LHCN-M2 (cell line): ENCODE measurements at places on chromosomes 7 and 10.

GRCh38 chr10:127968659-127969058 is 61.8 kb downstream of the PTPRE start:
- DNase-seq = no peak

DNA sequence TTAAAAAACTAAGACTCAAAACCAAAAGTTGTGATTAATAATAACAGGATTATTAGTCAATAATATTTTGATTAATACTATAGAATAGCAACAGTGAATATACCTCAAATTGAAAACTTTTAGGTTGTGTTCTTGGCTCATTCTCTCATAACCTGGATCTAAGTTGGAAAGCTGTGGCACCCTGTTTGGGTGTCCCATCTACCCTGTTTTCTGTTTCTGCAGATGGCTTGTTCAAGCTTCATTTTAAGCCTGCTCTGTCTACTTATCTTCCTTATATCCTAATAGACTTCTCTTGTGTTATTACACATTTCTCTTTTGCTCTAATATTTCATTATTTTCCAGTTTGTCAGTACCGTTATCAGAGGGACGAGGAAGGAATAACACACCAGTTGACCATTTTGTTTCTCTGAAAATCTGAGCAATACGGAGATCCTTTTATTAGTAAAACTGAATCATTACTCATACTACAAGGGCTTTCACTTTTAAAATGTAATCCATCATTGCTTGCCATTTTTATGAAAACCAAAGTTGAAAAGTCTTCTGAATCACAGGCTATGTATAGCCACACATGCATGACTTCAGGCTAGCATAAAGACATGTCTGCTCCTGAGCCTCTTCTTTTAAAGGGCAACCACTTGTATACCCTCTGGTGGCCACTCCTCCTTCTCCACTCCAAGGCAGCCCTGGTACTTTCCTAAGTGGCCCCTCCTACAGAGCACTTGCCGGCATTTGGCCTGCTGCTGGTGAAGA is 22.3 kb downstream of the COX15 start:
- DNase-seq = peak; percentile 54

GRCh38 chr7:5695727-5696345 is 85.6 kb downstream of the RNF216 start:
- DNase-seq = peak; percentile 95

DNA sequence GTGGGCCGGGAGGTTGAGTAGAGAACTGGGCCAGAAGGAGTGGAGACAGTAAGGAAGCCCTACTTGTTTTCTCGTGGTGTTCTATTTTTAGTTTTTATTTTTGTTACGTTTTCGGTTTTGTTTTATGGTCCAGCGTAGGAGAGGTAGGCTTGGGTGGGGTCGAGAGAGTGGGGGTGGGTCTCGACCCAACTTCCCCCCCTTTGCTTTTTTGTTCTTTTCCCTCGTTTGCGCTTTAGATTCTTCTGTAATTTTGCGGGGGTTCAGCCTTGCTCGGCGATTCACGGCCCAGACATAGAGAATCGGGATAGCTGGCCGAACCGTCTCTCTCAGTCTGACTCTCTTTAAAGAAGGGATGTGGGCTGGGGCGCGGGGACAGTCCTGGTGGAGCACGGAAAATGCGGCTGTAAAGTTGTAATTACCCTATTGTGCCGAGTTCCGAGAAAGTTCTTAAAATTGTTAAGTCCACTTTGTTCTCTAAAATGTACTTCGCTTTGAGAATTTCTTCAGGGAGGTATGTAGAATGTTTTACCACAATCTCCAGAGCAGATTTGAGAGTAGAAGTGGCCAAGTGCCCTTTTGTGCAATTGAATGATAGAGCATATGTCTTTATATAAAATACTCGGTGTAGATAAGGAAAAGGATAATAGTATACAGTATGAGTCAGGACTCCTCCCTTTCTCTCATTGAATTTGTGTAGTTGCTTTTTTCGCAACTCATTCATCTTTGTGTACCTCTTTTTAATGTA is 816 bp downstream of the DMTF1 start:
- DNase-seq = peak; percentile 34

DNA sequence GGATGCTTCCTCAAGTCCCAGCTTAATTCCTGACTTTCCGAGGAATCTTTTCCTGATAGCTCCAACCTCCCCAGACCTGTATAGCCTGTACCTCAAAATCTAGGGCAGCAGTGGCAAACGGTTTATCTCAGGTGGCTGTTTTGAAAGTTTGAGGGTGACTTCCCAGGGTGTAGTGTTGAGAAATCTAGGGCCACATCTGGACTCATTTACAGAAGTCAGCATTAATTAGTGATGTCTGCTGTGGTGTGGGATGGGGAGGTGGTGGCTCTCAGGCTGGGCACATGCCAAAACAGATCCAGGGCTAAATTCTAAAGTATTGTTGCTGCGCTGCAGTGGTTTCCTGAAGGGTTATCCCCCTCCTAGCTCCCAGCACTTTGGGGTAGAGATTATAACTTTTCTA is 38.0 kb downstream of the UNC5B start:
- DNase-seq = no peak

GRCh38 chr10:101130984-101131961 is at the start of gene TLX1:
TLX1 (plus strand) TSS chr10:101131300; CDS start chr10:101131542, 242 bp downstream.
- no peak for DNase-seq

DNA sequence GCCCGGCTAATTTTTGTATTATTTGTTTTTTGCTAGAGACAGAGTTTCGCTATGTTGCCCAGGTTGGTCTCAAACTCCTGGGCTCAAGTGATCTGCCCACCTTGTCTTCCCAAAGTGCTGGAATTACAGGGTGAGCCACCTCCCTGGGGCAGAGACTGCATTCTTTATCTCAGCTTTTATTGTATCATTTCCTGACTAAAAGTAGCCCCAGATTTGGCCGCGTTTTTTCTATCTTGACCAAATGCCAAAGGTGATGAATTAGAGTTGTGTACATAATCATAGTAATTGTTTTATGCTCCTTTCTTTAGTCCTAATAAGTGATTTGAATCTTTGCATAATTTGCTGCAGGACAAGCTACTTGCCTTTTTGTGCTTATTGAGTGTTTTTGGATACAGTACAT is 3.1 kb upstream of the SMNDC1 start:
- no peak for DNase-seq
